ENCODE measurements at places on chromosomes 3 and 15. TPM values are rescaled to one million over a fixed set of nuclear protein-coding genes. Genes with fewer than 3 reads are reported as not detected.
A peak's percentile ranks its signal among the peaks of the same experiment; 100 is the strongest.

- DNase-seq = no peak
- no peaks in the 10 kb centered on the region for H3K36me3 ChIP-seq
- no peaks in the 10 kb centered on the region for H3K27me3 ChIP-seq
- H3K4me3 ChIP-seq = no peak overlapping the region
Measured at GRCh38 chr15:33941279-33942063, 26.8 kb upstream of the CHRM5 start.

DNA sequence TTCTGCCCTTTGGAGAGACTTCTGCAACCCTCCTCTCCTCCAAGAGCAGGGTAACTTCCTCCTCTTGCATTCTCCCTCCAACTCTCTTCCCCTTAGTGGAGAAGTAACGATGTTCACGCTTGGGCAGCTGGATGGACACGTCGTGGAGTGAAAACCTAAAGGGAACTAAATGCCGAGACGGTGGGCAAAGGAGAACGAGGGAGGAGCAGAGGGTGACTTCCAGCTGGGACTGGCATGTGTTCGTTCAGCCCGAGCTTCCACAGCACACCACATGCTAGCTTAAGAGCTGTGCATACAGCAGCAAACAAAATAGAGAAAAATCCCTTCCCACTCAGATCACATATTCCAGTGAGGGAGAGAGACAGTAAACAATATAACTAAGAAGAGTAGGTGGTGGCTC is 179.8 kb downstream of the SLCO3A1 start:
- no peak overlapping the region for H3K4me3 ChIP-seq
- peaks cover 21% of the 10 kb centered on the region for H3K4me1 ChIP-seq
- H3K27ac ChIP-seq = no peak overlapping the region
- no peaks in the 10 kb centered on the region for H3K27me3 ChIP-seq
- H3K36me3 ChIP-seq = no peaks in the 10 kb centered on the region
- no peak for DNase-seq

The SLC9A9 gene
- total RNA-seq = 1.6 TPM

DNA sequence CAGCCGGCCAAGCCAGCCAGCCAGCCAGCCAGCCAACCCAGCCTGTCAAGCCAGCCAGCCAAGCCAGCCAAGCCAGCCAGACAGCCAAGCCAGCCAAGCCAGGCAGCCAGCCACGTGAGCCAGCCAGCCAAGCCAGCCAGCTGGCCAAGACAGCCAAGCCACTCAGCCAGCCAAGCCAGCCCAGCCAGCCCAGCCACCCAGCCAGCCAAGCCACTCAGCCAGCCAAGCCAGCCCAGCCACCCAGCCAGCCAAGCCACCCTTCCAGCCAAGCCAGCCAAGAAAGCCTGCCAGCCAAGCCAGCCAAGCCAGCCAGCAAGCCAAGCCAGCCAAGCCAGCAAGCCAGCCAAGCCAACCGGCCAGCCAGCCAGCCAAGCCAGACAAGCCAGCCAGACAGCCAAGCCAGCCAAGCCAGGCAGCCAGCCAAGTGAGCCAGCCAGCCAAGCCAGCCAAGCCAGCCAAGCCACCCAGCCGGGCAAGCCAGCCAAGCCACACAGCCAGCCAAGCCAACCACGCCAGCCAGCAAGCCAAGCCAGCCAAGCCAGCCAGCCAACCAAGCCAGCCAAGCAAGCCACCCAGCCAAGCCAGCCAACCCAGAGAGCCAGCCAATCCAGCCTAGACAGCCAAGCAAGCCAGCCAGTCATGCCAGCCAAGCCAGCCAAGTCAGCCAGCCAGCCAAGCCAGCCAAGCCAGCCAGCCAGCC is 199.5 kb downstream of the GOLGA6L6 start:
- no peak overlapping the region for H3K4me3 ChIP-seq
- no peak for DNase-seq
- peaks cover 6% of the 10 kb centered on the region for H3K36me3 ChIP-seq
- no peak overlapping the region for H3K27ac ChIP-seq

GRCh38 chr3:147816752-147817151 is 407.6 kb downstream of the ZIC1 start:
- no peaks in the 10 kb centered on the region for H3K27me3 ChIP-seq
- DNase-seq = no peak
- no peaks in the 10 kb centered on the region for H3K4me1 ChIP-seq
- no peak overlapping the region for H3K27ac ChIP-seq
- no peak overlapping the region for H3K4me3 ChIP-seq

DNA sequence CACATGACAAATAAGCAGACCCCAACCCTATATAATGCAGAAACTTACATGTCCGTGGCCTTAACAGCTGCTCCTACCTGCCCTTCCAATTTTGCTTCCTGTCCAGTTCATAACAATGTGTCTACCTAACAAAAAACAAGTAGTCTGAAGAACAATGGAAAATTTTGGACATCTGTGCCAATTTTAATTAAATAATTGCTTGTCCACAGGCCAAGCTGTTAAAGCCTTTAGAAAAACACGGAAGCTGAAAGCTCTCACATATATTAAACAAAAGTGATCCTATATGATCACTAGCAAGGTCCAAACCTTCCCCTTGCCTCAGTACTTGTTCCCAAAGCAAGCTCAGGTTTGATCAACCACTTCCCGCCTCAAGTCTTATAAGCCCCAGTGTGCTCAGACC is 37.1 kb downstream of the MAGI1 start:
- no peaks in the 10 kb centered on the region for H3K36me3 ChIP-seq
- H3K27me3 ChIP-seq = no peaks in the 10 kb centered on the region
- H3K4me3 ChIP-seq = no peak overlapping the region
- H3K27ac ChIP-seq = peak overlapping the region; percentile 39

The MESD gene
- total RNA-seq = 21.1 TPM

GRCh38 chr3:46957092-46957820 is 19.3 kb downstream of the CCDC12 start:
- no peak overlapping the region for H3K27ac ChIP-seq
- DNase-seq = no peak
- no peak overlapping the region for H3K4me3 ChIP-seq
- H3K27me3 ChIP-seq = no peaks in the 10 kb centered on the region

- no peak overlapping the region for H3K27ac ChIP-seq
- H3K36me3 ChIP-seq = no peaks in the 10 kb centered on the region
- H3K27me3 ChIP-seq = no peaks in the 10 kb centered on the region
- no peak overlapping the region for H3K4me3 ChIP-seq
Measured at GRCh38 chr3:156888176-156888575, 62.0 kb downstream of the LEKR1 start.

- no peaks in the 10 kb centered on the region for H3K36me3 ChIP-seq
- DNase-seq = no peak
- H3K27ac ChIP-seq = no peak overlapping the region
- H3K27me3 ChIP-seq = no peaks in the 10 kb centered on the region
Measured at GRCh38 chr3:55074796-55075195, 146.9 kb upstream of the LRTM1 start.

DNA sequence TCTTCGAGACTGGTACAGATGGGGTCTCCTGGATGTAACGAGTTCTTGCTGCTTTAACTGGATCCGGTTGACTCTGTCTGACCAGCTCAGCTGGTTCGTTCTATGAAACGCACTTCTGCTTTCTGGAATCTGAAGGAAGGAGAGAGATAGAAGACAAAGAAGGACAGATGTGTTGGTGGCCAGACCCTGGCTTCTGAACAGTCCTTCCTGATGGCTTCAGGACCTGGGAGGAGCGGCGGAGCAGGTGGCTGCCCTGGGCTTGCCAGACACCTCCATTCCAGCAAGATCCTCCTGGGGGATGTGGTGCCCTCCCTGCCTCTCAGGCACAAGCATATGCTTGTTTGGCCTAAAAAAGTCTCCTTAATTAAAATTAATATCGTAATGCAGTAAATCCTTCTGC is 99.9 kb downstream of the APBA2 start:
- no peaks in the 10 kb centered on the region for H3K4me1 ChIP-seq
- no peaks in the 10 kb centered on the region for H3K36me3 ChIP-seq
- no peak overlapping the region for H3K4me3 ChIP-seq
- H3K27ac ChIP-seq = no peak overlapping the region

GRCh38 chr3:50478671-50479260 is 24.7 kb downstream of the CACNA2D2 start:
- no peak for DNase-seq
- H3K27me3 ChIP-seq = no peaks in the 10 kb centered on the region

DNA sequence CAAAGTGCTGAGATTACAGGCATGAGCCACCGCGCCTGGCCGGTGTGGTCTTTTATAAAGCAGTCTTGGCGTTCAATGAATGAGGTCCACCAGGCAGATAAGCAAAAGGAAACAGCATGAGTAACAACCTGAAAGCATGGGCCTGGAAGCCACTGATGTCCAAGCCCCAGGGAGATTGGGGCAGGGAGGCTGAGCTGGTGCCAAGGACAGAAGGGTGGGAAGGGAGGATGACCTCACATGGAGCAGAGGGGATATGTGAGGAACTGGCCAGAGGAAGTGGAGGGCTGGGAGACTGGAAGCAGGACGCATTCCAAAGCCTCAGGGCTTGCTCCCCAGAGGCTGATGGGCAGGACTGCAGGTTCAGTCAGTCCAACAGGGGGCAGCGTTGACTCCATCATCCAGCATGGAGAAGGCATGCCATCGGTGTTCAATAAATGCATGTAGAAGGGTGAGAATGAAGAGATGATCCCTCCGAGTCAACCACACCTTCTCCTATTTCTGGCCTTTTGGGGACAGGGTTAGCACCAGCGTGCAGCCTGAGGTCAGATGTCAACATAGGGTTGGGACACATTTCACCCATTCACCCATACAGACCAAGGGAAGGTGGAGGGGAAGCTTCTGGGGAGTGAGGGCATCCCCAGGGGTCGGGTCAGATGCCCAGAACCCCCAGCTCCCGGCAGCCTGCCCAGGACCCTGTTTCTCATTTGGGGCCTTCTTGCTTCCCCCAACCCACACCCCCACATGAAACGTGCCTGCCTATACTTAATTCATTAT is 14.8 kb downstream of the MYL3 start:
- H3K4me1 ChIP-seq = peaks cover 4% of the 10 kb centered on the region
- H3K27me3 ChIP-seq = peaks cover 14% of the 10 kb centered on the region
- H3K4me3 ChIP-seq = no peak overlapping the region
- H3K36me3 ChIP-seq = no peaks in the 10 kb centered on the region

GRCh38 chr3:30578479-30578878 is 27.9 kb upstream of the TGFBR2 start:
- no peak overlapping the region for H3K27ac ChIP-seq
- H3K36me3 ChIP-seq = no peaks in the 10 kb centered on the region
- H3K4me1 ChIP-seq = peaks cover 19% of the 10 kb centered on the region
- no peaks in the 10 kb centered on the region for H3K27me3 ChIP-seq
- no peak for DNase-seq
- no peak overlapping the region for H3K4me3 ChIP-seq

DNA sequence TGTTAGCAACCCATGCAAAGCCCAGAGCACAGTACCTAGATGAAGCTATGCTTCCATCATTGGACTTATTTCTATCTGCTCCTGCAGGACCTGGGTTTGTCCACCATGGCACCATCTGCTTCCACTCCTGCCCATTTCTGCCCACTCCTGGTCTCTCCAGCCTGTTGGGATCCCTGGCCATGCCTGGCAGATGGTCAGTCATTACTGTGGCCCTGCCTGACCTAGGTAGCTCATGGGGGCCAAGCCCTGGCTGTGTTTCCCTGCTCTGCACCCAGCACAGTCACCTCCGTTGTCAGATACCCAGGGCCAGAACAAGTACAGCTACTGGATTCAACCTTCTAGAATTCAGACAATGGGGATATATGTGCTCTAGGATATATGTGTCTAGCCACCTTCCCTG is 185.8 kb upstream of the TLE3 start:
- no peak for DNase-seq
- no peak overlapping the region for H3K27ac ChIP-seq
- H3K4me3 ChIP-seq = no peak overlapping the region
- peaks cover 11% of the 10 kb centered on the region for H3K4me1 ChIP-seq
- H3K27me3 ChIP-seq = no peaks in the 10 kb centered on the region

DNA sequence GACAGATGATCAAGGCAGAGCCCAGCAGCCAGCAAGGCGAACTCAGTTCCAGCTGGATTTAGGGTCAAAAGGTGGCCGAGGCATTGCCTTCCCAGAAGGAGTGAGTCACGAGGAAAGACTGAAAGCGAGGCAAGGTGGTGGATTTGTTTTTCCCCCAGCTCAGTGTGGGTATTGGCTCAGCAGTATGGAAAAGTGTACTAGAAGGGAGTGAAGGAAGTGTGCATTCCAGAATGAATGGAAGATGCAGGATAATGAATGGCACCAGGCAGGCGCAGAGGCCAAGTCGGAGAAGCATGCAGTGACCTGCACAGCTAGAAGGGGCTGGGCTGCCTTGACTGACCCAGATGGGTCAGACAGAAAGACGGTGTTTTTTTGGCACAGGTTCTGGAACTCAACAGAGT is 46.3 kb downstream of the FOXP1 start:
- DNase-seq = no peak
- H3K4me3 ChIP-seq = no peak overlapping the region
- H3K27me3 ChIP-seq = no peaks in the 10 kb centered on the region
- no peak overlapping the region for H3K27ac ChIP-seq
- H3K4me1 ChIP-seq = peaks cover 13% of the 10 kb centered on the region
- H3K36me3 ChIP-seq = no peaks in the 10 kb centered on the region

The ZNF80 gene
- not detected for total RNA-seq

The SH3GL3 gene
- 21.1 TPM for total RNA-seq

- no peak overlapping the region for H3K27ac ChIP-seq
- H3K4me1 ChIP-seq = no peaks in the 10 kb centered on the region
- H3K36me3 ChIP-seq = no peaks in the 10 kb centered on the region
- no peak for DNase-seq
Measured at GRCh38 chr3:39933986-39934693, 124.7 kb downstream of the MYRIP start.

DNA sequence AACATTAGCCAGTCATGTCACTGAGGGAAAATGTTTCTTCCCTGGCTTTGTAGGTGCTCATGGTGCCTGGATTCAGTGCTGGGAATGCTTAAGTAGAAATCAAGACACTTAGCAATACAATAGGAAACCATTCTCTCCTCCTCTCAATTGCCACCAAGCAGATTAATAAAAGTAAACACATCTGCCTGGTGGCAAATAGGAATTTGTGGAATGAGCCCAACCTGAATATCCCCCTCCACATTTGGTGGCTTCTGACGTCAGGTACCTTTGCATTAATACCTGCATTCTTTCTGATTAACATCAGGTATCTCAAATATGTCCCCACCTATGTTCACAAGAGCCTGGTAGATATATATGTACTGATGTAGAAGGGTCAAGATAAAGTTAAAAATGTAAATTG is 42.7 kb downstream of the PPP2R3A start:
- no peaks in the 10 kb centered on the region for H3K36me3 ChIP-seq
- peaks cover 13% of the 10 kb centered on the region for H3K4me1 ChIP-seq

DNA sequence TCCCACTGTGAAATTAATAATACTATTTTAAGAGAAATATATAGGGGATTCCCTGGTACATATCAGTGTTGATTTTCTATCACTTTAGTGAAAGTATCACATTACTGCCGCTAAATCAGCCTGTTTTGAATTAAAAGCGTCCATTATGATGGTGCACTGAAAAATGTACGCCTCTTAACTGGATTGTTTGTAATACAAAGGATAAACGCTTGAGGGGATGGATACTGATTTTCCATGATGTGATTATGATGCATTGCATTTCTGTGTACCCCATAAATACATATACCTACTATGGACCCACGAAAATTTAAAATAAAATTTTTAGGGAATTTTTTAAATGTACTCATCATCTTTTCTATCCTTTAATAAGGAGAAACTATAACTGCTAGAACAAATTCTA is 478.6 kb downstream of the MAGI1 start:
- H3K4me3 ChIP-seq = no peak overlapping the region
- no peaks in the 10 kb centered on the region for H3K27me3 ChIP-seq
- peaks cover 17% of the 10 kb centered on the region for H3K4me1 ChIP-seq
- no peak for DNase-seq
- no peaks in the 10 kb centered on the region for H3K36me3 ChIP-seq
- no peak overlapping the region for H3K27ac ChIP-seq

Data from GM23338 (cell line).